ENCODE measurements at places on chromosomes 11 and 22. TPM values are rescaled to one million over a fixed set of nuclear protein-coding genes. Genes with fewer than 3 reads are reported as not detected.

HORMAD2 gene
- total RNA-seq: 0.46 TPM

DNA sequence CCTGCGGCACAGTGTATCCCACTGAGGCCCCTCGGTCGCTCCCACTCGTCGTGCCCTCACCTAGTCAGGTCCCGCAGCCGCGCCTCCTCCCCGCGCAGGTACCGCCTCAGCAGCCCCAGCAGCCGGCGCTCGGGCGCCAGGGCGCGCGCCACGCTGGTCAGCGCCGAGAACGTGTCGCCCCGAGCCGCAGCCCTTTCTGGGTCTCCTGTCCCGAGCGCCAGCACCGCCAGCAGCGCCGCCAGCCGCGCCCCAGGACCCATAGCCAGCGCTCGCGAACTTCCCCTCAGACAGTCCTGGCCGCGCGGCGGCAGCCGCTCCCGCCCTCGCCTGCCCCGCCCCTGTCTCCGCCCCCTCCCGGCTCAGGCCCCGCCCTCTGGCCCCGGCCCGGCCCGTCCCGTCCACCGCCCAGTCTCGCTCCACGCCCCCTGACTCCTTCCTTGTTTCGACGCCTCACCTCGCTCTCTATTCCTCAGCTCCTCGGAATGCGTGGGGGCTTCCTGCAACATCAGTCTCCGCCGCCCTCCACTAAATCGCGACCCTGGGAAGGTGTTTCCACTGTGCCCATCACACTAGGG lies at the start of gene P4HA3:
TSS of gene P4HA3 (minus strand) at position 289 of the 575 bp plus-strand sequence. CDS start at position 260, 29 bp downstream.
- peak within 1 kb of the TSS; percentile 38 for H3K4me3 ChIP-seq
- DNase-seq: peak; percentile 58
- no peaks in the 10 kb centered on the region for H3K27me3 ChIP-seq
- H3K27ac ChIP-seq: no peak within 1 kb of the TSS

GRCh38 chr11:111155021-111155420 lies 90.5 kb upstream of the POU2AF2 start:
- H3K4me3 ChIP-seq: no peak overlapping the region
- H3K4me1 ChIP-seq: no peaks in the 10 kb centered on the region
- DNase-seq: no peak
- H3K36me3 ChIP-seq: no peaks in the 10 kb centered on the region

DNA sequence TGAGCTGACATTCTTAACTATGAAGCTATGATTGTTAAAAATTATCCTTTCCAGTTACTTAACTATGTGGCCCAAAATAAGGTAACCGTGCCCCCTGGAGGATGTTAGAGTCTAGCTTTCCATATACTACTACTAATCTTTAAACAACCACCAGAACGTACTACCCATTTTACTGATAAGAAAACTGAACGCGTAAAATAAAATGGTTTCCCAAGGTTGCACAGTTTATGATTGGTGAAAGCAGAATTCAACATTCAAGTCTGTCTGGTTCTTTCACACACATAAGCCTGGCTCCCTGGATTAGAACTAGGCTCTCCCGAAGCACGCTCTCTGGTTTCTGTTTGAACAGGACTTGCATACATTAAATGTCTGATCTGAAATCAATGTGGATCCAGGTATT lies 437.8 kb upstream of the CCDC90B start:
- no peaks in the 10 kb centered on the region for H3K36me3 ChIP-seq
- H3K4me3 ChIP-seq: no peak overlapping the region
- H3K27me3 ChIP-seq: no peaks in the 10 kb centered on the region
- H3K27ac ChIP-seq: no peak overlapping the region

DNA sequence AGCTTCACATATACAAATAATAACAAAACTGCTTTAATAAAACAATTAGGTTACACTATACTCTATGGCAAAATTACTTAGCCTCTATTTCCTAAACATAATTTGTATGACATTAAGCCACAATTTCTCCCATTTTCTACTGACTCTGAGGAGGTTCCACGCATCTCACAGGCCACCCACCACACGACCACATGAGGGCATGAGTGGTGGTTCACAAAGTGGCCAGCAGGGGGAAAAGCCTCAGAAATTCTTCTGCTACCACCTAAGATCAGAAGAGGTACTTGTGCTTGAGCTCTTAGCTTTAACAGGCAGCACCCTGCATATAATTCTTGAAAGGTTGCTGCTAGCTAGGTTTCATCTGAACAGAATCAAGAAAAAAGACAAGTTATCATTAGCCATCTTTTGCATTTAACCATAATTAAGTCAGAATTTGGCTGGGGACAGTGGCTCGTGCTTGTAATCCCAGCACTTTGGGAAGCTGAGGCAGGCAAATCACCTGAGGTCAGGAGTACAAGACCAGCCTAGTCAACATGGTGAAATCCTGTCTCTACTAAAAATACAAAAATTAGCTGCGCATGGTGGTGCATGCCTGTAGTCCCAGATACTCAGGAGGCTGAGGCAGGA lies 7.7 kb downstream of the LPXN start:
- peaks cover 12% of the 10 kb centered on the region for H3K36me3 ChIP-seq
- no peaks in the 10 kb centered on the region for H3K4me1 ChIP-seq
- DNase-seq: peak; percentile 66
- no peaks in the 10 kb centered on the region for H3K27me3 ChIP-seq
- no peak overlapping the region for H3K27ac ChIP-seq

- H3K36me3 ChIP-seq: no peaks in the 10 kb centered on the region
- H3K4me1 ChIP-seq: peaks cover 20% of the 10 kb centered on the region
- H3K27ac ChIP-seq: no peak overlapping the region
- H3K27me3 ChIP-seq: no peaks in the 10 kb centered on the region
- no peak overlapping the region for H3K4me3 ChIP-seq
These were observed 50.4 kb downstream of the DENND5A start for GRCh38 chr11:9214765-9215164.

All from lung (tissue), 17 donors.